ENCODE measurements at places on chromosomes 11 and 22. TPM values are rescaled to one million over a fixed set of nuclear protein-coding genes. Genes with fewer than 3 reads are reported as not detected.

Gene MRPL48
- 106 TPM for polyA plus RNA-seq

Gene WT1
- polyA plus RNA-seq, result not detected

Gene LMO1
- polyA plus RNA-seq, result not detected

Gene TRPC6
- not detected for polyA plus RNA-seq

Gene ALG8
- polyA plus RNA-seq, result 38.7 TPM

Gene PANX2
- not detected for polyA plus RNA-seq

Gene MRE11
- polyA plus RNA-seq, result 9.6 TPM

Gene SUN2
- 668 TPM for polyA plus RNA-seq

Gene OR10V1
- polyA plus RNA-seq, result not detected

Gene TRPM5
- polyA plus RNA-seq, result not detected

Gene FIBIN
- not detected for polyA plus RNA-seq

Gene LYVE1
- not detected for polyA plus RNA-seq

All from immature natural killer cell (primary cell).